ENCODE measurements at places on chromosomes 6 and 20.

DNA sequence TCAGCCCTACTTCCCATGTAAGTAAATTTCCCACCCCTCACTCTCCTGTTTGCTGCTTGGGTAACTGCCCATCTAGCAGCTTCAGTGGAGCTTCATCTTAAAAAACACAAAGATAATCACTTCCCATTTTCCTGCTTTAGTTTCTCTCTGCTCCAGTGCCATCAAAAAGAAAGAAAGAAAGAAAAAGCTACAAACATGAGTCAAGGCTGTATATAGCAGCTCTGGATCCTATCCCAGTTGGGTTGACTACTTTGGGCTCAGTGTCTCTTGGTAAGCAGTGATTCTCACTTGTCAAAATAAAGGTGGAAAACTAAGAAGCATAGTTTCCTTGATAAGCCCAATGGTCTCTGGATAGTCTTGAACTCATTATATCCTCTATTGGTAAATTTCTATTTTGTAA lies 48.7 kb upstream of the SRPK1 start:
- DNase-seq = no peak
- H3K4me3 ChIP-seq = no peak overlapping the region
- peaks cover 3% of the 10 kb centered on the region for H3K27me3 ChIP-seq
- peaks cover 2% of the 10 kb centered on the region for H3K4me1 ChIP-seq
- no peaks in the 10 kb centered on the region for H3K36me3 ChIP-seq
- no peak overlapping the region for H3K27ac ChIP-seq

DNA sequence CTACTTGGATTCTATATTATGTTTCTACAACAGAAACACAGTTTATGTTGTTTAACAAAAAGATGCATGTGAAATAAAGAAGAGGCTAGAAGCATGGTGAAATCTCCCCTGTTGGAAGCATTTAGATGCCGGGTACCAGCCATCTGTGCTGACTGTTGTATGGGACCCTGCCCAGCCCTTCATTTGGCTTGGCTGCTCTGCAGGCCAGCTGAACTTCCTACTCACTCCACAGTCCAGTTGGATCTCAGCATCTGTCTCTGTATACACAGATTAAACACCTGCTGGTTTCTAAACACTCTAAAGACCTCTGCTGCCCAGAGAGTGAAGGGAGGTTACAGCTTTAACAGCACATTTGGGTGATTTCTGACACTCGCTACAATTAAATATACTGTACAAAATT lies 228.3 kb downstream of the SLC35F1 start:
- H3K36me3 ChIP-seq = no peaks in the 10 kb centered on the region
- DNase-seq = no peak
- peaks cover 2% of the 10 kb centered on the region for H3K27me3 ChIP-seq
- H3K4me3 ChIP-seq = no peak overlapping the region
- no peak overlapping the region for H3K27ac ChIP-seq
- H3K4me1 ChIP-seq = no peaks in the 10 kb centered on the region

- no peak for DNase-seq
- no peak overlapping the region for H3K4me3 ChIP-seq
- H3K27me3 ChIP-seq = no peaks in the 10 kb centered on the region
- no peaks in the 10 kb centered on the region for H3K36me3 ChIP-seq
These were observed 79.9 kb upstream of the GLP1R start for GRCh38 chr6:38968702-38969149.

DNA sequence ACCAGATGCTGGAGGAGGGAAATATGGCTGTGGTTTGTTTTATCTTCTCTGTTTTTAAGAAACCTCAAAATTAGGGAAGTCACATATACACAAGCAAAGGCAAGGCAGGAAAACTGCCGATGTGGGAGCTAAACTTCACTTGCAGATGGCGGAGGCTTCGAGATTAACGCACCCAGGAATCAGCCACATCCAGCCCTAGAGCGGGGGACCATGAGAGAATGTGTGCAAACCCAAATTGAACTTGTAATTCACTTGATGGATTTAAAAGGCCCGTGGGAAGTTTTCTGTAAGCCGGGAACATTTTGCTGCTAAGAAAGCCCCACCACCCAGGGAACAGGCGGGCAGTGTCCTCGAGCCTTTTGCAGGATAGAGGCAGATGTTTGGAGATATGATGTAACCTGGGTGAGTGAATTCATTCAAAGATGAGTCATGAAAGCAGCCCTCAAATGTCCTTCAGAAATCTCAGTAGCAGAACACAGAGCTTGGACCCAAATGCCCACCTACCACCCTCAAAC lies 39.9 kb downstream of the PREX1 start:
- peaks cover 58% of the 10 kb centered on the region for H3K4me1 ChIP-seq
- peak overlapping the region; percentile 30 for H3K4me3 ChIP-seq
- H3K36me3 ChIP-seq = peaks cover 6% of the 10 kb centered on the region
- H3K27me3 ChIP-seq = no peaks in the 10 kb centered on the region

DNA sequence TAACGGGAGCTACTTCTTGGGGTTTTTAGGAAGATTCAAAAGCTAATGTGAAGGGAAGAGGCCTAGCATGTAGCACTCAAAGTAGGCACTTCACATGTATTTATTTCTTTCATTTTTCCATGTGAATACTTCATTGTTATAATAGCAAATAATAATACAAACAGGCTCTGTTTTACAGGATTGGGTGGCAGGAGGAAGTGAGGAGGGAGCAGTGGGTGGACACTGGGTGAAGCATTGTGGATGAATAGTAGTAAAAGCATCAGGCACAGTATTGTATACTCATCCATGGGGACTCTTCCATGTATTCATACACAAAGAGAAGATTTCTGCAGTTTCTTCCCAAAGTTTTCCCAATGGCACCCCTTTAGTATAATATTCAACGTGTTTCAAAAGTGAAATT lies 38.4 kb upstream of the SNRPB2 start:
- H3K27me3 ChIP-seq = peaks cover 16% of the 10 kb centered on the region
- no peaks in the 10 kb centered on the region for H3K4me1 ChIP-seq
- no peak overlapping the region for H3K4me3 ChIP-seq
- DNase-seq = no peak

DNA sequence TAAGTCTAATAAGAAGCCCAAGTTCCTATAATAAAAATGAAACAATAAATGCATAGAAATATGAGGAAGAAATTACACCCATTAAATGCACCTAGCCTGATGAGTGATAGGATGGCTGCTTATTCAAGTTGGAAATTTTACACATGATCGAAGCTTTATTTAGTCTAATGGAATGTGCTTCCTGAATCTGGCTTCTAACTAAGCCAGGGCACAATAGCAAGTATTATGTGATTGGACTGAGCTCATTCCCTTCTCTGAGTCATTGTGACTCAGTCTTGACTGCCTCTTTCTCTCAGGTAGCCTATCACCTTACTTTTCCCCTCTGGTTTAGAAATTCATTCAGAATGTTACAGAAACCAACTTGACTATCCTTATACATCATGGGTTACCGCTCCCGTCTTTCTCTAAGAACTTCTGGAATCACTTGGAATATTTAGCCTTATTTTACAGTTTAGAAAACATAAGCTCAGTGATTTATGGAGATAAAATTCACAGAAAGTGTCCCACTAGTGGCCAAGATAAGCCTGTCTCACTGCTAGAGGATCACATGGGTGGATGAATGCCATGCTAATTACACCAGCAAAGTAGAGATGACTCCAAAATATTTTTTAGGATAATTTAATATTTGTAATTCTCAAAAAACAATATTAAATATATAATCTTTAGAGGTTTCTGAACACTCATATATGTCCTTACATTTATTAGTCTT lies 505.3 kb upstream of the JAG1 start:
- no peak overlapping the region for H3K4me3 ChIP-seq
- H3K27me3 ChIP-seq = no peaks in the 10 kb centered on the region
- H3K27ac ChIP-seq = no peak overlapping the region

GRCh38 chr20:49526056-49526455 lies 41.9 kb downstream of the PTGIS start:
- peaks cover 16% of the 10 kb centered on the region for H3K27me3 ChIP-seq
- no peak overlapping the region for H3K27ac ChIP-seq
- DNase-seq = no peak
- H3K36me3 ChIP-seq = peaks cover 3% of the 10 kb centered on the region
- H3K4me3 ChIP-seq = no peak overlapping the region

DNA sequence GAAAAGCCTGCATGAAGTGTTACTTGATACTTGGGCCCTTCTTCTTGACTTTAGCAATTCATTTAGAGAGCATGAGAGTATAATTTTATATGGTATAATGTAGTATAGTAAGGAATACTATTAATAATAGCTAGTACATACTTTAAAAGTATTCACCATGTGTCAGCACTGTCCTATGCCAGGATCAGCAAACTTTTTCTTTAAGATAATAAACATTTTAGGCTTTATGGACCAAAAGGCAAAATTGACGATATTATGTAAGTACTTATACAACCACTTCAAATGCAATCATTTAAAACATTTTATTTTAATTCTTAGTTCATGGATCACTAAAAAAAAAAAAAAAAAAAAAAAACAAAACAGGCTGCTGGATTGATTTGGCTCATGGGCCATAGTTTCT lies 163.9 kb downstream of the IBTK start:
- H3K4me3 ChIP-seq = no peak overlapping the region
- H3K27ac ChIP-seq = no peak overlapping the region
- H3K36me3 ChIP-seq = no peaks in the 10 kb centered on the region
- no peaks in the 10 kb centered on the region for H3K4me1 ChIP-seq
- no peaks in the 10 kb centered on the region for H3K27me3 ChIP-seq

- H3K27me3 ChIP-seq = no peaks in the 10 kb centered on the region
- H3K27ac ChIP-seq = no peak overlapping the region
- no peaks in the 10 kb centered on the region for H3K36me3 ChIP-seq
These were observed 123.0 kb downstream of the HTR1B start for GRCh38 chr6:77340331-77340730.

GRCh38 chr6:143429970-143430369 lies 20.5 kb downstream of the ADAT2 start:
- H3K36me3 ChIP-seq = peaks cover 5% of the 10 kb centered on the region
- no peaks in the 10 kb centered on the region for H3K27me3 ChIP-seq
- peak overlapping the region; percentile 25 for H3K27ac ChIP-seq
- no peaks in the 10 kb centered on the region for H3K4me1 ChIP-seq
- no peak for DNase-seq

DNA sequence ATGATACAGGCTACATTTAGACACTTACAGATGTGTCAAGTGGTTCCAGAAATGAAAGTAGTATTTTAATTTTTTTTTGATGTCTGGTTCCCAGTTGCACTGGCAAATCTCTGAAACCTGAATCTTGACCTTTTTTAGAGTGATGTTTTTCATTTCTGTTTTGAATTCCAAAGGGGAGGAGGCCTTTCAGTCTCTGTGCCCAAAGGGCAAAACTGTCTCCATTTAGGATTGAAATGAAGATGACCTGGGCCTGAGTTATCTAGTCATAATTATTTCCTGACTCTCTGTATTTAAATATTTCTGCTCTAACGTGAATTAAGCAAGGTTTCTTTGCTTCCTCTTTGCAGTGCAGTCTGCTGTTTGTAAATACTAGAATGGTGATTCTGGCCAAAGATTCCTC lies 252.9 kb upstream of the ZFP64 start:
- no peaks in the 10 kb centered on the region for H3K4me1 ChIP-seq
- H3K27me3 ChIP-seq = peaks cover 7% of the 10 kb centered on the region
- H3K36me3 ChIP-seq = no peaks in the 10 kb centered on the region
- H3K4me3 ChIP-seq = no peak overlapping the region
- DNase-seq = no peak
- no peak overlapping the region for H3K27ac ChIP-seq

DNA sequence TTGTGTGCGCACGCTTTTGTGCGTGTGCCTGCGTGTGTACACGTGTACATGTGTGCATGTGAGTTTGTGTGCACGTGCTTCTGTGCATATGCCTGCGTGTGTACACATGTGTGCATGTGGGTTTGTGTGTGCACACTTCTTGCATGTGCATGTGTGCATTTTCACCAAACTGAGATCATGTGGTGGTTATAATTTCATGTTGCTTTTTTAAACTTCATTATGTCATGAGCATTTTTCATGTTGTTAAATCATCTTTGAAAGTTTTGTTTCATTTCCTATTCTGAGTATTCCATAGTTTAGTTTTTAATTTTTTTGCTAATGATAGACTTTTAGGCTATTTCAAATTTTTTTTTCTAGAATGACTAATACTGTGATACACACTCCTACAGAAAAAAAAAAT lies 6.4 kb upstream of the CST3 start:
- H3K4me1 ChIP-seq = no peaks in the 10 kb centered on the region
- H3K27ac ChIP-seq = no peak overlapping the region
- no peak overlapping the region for H3K4me3 ChIP-seq
- H3K36me3 ChIP-seq = no peaks in the 10 kb centered on the region
- peaks cover 5% of the 10 kb centered on the region for H3K27me3 ChIP-seq

DNA sequence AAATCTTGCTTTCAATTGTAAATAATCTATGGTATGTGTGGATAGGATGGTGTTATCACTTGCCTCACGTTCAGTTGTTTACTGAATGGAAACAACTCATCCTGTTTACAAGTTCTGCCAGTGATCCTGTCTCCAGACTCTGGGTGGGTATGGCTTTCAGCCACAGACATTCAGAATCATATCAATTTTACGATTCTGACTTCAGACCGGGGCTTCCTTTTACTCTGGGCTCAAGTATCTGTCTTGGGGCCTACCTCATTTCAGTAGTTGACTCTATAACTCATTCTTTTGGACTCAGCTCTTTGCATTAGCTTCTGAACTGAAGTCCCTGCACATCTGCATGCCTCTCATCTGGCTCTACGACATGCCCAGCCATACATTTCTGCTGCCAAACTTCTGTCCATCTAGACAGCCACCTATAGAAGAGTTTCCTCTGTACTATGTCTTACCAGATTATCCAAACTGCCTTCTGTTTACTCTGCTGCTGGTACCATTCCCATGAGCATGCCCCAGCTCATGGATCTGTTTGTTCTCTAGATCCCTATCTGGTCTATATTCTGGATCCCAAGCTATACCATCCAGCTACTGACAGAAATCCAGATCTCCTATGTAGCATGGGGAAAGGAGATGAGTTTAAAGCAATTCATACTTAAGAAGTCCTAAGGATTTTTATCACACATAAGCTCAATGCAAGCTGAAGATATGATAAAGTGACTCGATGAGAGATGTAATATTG lies 34.3 kb downstream of the FYN start:
- peaks cover 28% of the 10 kb centered on the region for H3K4me1 ChIP-seq
- no peak overlapping the region for H3K4me3 ChIP-seq
- H3K36me3 ChIP-seq = peaks cover 15% of the 10 kb centered on the region
- no peaks in the 10 kb centered on the region for H3K27me3 ChIP-seq

GRCh38 chr20:38214256-38215193 lies 46.0 kb downstream of the KIAA1755 start:
- no peak overlapping the region for H3K27ac ChIP-seq
- no peak for DNase-seq
- no peaks in the 10 kb centered on the region for H3K36me3 ChIP-seq
- no peak overlapping the region for H3K4me3 ChIP-seq
- no peaks in the 10 kb centered on the region for H3K4me1 ChIP-seq
- no peaks in the 10 kb centered on the region for H3K27me3 ChIP-seq

GRCh38 chr20:9321007-9321406 lies 193.4 kb upstream of the LAMP5 start:
- DNase-seq = no peak
- no peaks in the 10 kb centered on the region for H3K27me3 ChIP-seq
- H3K4me3 ChIP-seq = no peak overlapping the region
- no peaks in the 10 kb centered on the region for H3K4me1 ChIP-seq

DNA sequence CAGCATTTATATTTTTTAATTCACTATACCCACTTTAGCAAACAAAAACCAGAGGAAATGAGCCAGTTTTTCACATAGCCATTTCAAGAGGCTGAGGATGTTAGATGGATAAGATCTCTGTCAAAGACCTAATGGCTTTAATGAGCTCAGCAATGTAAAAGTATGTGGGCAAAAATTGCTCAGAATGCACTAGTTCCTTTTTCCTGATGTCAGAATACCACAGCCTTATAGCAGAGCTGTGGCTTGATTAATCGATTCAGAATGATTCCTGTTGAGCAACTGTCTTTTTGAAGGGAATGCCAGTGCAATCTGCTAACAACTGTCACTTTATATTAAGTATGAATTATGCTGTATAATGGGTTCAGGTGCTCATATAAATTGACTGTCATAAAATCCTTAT lies 100.6 kb upstream of the HIVEP1 start:
- no peaks in the 10 kb centered on the region for H3K36me3 ChIP-seq
- peaks cover 11% of the 10 kb centered on the region for H3K27me3 ChIP-seq
- H3K4me3 ChIP-seq = no peak overlapping the region
- DNase-seq = no peak
- no peaks in the 10 kb centered on the region for H3K4me1 ChIP-seq
- H3K27ac ChIP-seq = no peak overlapping the region
